ENCODE measurements at places on chromosomes 5 and 9. TPM values are rescaled to one million over a fixed set of nuclear protein-coding genes. Genes with fewer than 3 reads are reported as not detected.

The APC gene
- total RNA-seq = 11.6 TPM

The SUSD3 gene
- total RNA-seq = 1.2 TPM

The RXFP3 gene
- total RNA-seq = not detected

The MRPS27 gene
- 56.1 TPM for total RNA-seq

The ARSI gene
- 34.3 TPM for total RNA-seq

The FGFR4 gene
- total RNA-seq = 25.5 TPM

The ADAMTS16 gene
- total RNA-seq = 1.4 TPM

The GPR151 gene
- not detected for total RNA-seq

The IFT74 gene
- total RNA-seq = 12.7 TPM

The RGS3 gene
- total RNA-seq = 24.1 TPM

All from A549 treated with ZK216348 at 1 μM for 4 hours (cell line).